ENCODE measurements at places on chromosomes 16 and 17. TPM values are rescaled to one million over a fixed set of nuclear protein-coding genes. Genes with fewer than 3 reads are reported as not detected.

The MAP3K14 gene
- total RNA-seq: 1.9 TPM

The LRRC36 gene
- total RNA-seq: 0.38 TPM

The HAS3 gene
- total RNA-seq: 13.5 TPM

The TMEM88 gene
- total RNA-seq: 132 TPM

The CACNA1G gene
- total RNA-seq: not detected

The OTOP3 gene
- not detected for total RNA-seq

The KRTAP17-1 gene
- total RNA-seq: not detected

The SLC5A10 gene
- total RNA-seq: under 0.01 TPM

The PLXDC1 gene
- 0.06 TPM for total RNA-seq

The NCOR1 gene
- 189 TPM for total RNA-seq

The LRRC75A gene
- 4.5 TPM for total RNA-seq

The MSLN gene
- total RNA-seq: not detected

The FZD2 gene
- 0.16 TPM for total RNA-seq

The OMG gene
- 6.0 TPM for total RNA-seq

The UMOD gene
- total RNA-seq: not detected

The CBX1 gene
- 33.8 TPM for total RNA-seq

The DNAAF8 gene
- total RNA-seq: 0.25 TPM

The RASD1 gene
- 10.0 TPM for total RNA-seq

The ALG1 gene
- 28.7 TPM for total RNA-seq

The ADAP2 gene
- total RNA-seq: 0.16 TPM

The CD300H gene
- not detected for total RNA-seq

The KRT33B gene
- total RNA-seq: not detected

The ASPHD1 gene
- total RNA-seq: 0.63 TPM

The KRT39 gene
- not detected for total RNA-seq

The TP53TG3 gene
- total RNA-seq: not detected
